ENCODE measurements at places on chromosomes 16 and 17.
A peak's percentile ranks its signal among the peaks of the same experiment; 100 is the strongest.

DNA sequence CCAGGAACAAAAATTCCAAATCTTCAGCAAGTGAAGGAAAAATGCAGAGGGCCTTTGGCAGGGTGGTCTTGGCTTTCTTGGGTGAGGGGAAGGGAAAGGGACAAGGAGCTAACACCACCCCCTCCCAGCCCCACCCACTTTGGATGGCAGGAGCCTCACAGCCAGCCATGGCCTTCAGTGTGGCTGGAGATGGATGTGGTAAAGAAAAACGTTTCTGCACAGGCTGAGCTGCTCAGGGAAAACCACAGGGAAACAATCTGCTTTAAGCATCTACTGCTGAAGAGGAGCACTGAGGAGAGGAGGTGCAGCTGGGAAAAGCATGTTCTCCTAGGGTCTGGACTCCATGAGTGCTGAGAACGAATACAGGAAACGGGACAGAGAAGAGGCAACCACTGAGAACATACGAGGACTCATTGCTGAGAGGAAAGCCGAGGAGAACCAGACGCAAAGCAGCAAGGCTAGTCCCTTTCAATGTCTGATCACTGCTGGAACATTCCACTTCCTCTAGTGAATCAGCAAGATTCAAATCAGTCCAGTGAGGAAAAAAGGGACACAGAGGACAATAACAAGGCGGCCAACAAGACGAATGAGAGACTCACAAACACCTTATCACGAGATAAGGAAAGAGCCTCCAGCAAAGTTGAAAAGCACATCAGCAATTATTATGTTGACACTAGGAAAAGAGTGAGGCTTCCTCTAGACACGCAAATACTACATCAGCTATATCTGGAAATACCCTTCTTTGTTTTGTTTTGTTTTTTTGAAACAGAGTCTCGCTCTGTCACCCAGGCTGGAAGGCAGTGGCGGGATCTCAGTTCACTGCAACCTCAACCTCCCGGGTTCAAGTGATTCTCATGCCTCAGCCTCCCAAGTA, 41.7 kb downstream of the ZZEF1 start:
- DNase-seq = no peak

DNA sequence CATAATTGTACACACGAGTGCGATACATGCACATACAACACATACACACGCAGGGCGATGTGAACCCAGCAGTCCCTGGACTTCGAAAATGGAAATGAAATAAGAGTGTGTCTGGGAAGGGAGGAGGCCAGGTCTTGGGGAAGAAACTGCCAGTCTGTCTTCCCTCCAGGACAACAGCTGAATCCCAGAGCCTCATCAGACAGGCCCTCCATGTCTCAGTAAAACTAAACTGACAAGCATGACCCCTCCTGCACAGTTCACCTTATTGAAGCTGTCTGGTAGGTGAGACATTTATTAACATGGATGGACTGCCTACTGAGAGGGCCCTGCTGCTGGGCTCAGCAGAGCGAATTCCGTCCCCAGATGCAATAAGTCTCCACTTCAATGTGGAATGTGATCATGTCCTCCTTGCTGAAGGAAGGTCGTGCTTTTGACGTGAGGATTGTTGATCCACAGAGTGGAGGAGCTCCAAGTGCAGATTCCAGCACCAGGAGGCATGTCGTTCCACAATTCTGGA, 117.4 kb downstream of the SOX9 start:
- no peak for DNase-seq

GRCh38 chr16:84228256-84228838, 11.5 kb downstream of the KCNG4 start:
- DNase-seq = peak; percentile 87

DNA sequence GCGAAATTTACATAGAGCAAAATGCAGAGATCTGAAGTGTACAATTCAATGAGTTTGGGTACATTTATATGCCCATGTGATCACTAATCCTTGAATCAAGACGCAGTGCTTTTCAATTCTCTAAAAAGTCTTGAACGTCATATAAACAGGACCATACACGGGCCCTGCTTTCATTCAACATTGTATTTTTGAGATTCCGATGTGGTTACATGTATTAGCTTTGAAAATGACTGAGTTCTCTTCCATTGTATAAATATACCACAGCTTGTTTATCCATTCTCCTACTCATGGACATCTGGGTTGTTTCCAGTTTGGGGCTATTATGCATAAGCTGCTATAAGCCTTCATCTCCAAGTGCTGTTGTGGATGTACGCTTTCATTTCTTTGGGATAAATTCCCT, 45.5 kb downstream of the ZCCHC14 start:
- DNase-seq = no peak

- no peak for DNase-seq
Measured at GRCh38 chr17:36869856-36870719, 67.2 kb upstream of the LHX1 start.

DNA sequence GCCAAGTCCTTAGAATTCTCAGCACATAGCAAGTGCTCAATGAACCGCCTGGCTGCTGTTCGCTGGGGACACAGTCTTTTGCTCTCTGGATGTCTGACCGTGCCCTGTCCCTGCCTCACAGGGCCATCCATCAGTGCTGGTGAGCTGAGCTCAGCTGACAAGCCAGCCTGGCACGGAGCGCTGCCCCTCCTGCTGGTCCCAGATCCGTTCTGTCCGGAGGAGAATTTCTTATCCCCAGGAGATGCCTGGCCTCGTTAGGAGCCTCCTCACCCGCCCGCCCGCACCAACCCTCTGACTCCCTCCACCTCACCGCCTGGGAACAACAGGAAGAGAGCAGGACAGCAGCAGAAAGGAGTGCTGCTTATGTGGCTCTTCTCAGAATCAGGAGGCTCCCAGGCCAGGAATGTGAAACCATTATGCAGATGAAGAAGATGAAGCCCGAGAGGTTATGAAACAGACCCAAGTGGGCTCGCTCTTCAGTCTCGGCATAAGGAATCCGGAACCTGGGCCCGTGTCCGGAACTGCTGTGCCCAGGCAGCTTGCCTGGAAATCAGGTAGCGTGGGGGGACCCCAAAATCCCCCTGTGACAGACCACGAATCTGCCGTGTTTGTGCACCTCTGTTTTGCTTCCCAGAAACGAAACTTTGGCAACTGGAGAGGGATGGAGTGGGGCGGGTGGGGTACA, 28.8 kb upstream of the RMI2 start:
- no peak for DNase-seq

GRCh38 chr17:15946611-15947120, 1.7 kb downstream of the ADORA2B start:
- no peak for DNase-seq

GRCh38 chr17:28151001-28151400, 108.5 kb downstream of the NLK start:
- no peak for DNase-seq

DNA sequence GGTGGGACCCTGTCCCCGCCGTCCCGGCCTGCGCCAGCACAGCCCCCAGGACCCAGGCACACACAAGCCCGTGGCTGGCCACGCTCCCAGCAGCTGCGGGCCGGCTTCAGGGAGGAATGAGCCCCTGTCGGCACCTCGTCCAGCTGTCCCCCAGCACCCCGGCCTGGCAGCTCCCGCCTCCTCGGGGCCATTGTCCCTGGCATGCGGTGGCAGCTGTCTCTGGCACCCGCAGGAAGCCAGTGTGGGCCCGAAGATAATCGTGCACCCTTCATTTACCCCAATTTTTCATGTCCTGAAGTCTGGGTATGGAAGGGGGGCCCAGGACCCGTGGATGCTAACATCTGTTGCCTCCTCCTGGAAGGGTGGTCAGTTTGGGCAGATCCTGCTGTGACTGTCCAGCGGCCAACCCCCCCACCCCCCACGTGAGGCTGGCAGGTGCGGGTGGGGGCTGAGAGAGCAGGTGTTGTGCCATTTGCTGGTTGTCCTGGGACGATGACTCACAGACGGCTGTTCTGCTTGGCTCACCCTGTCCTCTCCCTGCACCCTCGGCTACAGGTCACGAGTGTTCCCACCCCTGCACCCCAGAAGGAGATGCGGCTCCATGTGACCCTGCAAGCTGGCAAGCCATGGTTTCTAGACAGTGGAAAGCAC, 4.0 kb upstream of the LMF1 start:
- no peak for DNase-seq

- DNase-seq = no peak
Measured at GRCh38 chr16:1942047-1942809, 771 bp downstream of the MSRB1 start.

DNA sequence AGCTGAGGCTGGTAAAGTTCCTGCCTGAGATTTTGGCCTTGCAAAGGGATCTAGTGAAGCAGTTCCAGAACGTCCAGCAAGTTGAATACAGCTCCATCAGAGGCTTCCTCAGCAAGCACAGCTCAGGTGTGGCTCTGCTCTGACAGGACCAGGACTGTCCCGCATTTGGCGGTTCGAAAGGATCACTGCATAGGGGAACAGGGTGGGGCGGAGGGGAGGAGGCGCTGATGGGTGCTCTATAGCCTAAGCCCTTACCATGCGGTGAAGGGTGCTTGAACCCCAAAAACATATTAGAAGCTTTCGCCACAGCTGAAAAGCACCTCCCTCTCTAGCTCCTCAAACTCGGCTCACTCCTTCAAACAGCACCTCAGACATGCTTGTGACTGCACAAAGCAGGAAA, 29.9 kb upstream of the ENDOV start:
- peak; percentile 43 for DNase-seq

DNA sequence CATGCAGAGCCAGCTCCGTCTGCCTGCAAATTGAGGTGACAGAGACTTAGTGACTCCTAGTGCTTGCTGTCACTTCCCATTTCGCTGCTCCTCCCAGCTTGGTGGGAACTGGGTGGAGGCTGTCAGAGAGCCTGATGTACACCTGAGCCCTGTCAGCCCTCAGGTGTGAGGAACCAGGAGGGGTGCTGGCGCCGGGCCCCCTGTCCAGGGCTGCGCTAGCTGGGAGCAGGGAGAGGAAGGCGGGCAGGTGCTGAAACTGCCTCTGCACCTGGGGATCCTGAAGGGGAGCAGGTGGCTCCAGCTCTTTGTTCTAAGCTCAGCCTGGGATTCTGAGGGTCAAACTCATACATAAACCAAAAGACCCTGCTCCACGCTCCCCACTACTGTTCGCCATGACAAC, 10.8 kb upstream of the WSCD1 start:
- no peak for DNase-seq

DNA sequence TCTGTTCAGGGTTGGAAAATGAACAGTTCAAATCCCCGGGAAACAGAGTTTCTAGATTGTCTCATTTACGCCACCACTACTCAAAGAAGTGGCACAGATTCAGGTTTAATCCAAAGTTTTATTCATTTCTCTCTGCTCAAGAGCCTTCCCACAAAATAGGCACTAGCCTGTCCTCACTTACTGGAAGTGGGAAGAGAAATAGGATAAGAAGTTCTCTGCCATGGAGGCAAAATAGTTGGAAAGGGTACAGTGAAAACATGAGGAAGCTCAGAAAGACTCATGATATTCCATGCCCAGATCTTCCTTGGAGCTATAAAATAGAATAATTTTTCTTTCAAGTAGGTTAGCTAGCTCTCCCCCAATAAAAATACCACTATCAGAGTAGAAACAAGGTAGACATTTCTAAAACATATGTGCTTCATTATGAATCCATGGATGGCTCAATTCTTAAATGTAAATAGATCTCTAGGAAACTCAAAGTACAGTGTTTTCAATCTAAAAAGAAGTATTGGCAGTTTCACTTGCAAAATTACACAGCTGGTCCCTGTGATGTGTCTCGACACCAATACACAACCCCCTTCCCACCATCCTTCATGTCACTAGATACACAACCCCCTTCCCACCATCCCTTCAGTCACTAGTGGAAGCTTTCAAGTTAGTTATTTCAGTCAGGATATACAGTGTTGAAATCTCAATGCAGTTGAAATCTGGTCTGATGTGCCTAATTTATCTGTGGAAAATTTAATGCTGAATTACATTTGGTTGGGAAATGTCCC, 125.8 kb downstream of the TRIM37 start:
- no peak for DNase-seq

- no peak for DNase-seq
Measured at GRCh38 chr17:48416971-48417370, 13.0 kb downstream of the SKAP1 start.

GRCh38 chr17:42270596-42270995, 5.6 kb downstream of the STAT5B start:
- no peak for DNase-seq

Data from sciatic nerve (tissue), 2 donors.